ENCODE measurements at places on chromosomes 4 and X.

DNA sequence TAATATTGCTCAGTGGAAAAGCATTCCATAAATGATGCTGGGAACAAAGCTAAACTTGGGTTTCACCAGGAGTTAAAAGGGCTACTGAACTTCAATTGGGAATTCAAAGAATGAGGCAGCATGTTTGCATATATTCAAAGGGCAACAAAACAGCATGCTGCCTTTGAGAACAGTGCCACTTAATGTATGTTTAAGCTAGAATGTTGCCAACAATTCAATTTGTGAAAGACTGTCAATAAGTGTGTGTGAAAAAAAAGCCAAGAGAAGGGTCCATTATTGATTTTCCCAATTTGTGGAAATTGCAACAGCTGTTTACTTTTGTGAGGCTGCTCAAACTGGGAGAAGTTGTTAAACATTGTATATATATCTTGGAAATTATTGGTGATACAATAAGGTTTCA lies 701.9 kb upstream of the ACTRT1 start:
- DNase-seq: no peak

DNA sequence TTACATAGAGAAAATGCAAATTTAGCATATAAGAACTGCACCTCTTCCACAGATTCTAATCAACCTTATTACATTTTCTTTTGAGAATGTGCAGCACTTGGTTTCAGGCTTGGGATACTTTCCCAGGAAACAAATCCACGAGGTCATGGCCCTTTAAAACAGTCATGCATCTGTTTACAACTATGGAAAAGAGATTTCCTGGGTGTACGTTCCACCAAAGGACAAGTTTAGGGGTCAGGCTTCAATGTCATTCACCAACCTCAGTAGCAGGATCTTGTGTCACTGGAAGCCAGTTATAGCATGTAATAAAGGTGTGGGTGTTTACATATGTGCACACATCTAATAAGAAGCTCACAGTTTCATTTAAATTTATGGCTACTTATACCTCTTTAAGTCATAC lies 30.7 kb downstream of the EREG start:
- no peak for DNase-seq

DNA sequence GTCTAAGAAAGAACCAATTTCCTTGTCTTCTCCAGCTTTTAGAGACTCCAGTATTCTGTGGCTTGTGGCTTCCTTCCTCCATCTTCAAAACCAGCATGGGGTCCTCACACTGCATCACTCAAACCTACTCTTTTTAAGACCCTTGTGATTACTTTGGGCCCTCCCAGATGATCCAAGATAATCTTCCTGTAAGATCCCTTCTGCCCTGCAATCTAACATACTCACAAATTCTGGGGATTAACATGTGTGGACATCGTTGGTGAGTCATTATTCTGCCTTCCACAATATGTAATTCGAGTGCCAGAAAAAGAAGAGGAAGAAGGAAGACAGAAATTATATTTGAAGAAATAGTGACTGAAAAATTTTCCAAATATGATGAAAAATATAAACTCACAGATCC lies 47.9 kb downstream of the BEND4 start:
- DNase-seq: no peak

GRCh38 chr4:89336818-89337420 lies 29.3 kb upstream of the GPRIN3 start:
- no peak for DNase-seq

- DNase-seq: no peak
Measured at GRCh38 chr4:10129196-10130177, 12.9 kb upstream of the WDR1 start.

DNA sequence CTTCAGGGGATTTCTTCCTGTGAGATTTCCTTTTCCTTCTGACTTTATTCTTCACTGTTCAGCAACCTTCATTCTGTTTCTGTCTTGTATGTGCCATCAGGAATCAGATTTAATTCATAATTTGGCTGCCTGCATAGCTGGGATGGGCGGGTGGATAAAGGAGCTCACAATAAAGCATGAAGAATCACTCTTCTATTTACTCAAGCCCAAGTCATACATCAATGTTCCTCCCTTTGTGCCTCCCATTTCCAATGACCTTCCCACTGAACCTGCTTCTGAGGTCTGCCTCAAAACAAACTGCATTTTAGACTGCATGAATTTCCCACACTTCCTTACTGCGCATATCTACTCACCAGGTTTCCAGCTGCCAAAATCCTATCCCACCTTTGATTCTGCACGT lies 14.0 kb downstream of the PDGFC start:
- no peak for DNase-seq

- peak; percentile 16 for DNase-seq
Measured at GRCh38 chrX:63754136-63754859, 30.7 kb downstream of the ARHGEF9 start.

- DNase-seq: no peak
Measured at GRCh38 chr4:20318909-20319277, 67.2 kb downstream of the SLIT2 start.

GRCh38 chr4:185786422-185786821 lies 25.6 kb downstream of the SORBS2 start:
- DNase-seq: no peak

DNA sequence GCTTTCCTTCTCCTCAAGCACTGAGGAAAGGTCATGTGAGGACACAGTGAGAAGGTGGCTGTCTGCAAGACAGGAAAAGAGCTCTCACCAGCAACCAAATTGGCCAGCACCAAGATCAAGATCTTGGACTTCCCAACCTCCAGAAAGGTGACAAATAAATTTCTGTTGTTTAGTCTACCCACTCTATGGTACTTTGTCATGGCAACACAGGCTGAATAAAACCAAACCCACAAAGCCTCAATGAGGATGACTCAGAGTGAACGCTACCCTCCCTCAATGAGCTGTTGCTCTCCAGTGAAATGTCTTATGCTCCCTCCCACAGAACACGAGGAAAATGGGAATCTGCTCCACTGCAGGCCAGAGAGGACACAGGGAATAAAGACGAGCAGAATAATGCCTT lies 244.1 kb downstream of the RAB28 start:
- no peak for DNase-seq

DNA sequence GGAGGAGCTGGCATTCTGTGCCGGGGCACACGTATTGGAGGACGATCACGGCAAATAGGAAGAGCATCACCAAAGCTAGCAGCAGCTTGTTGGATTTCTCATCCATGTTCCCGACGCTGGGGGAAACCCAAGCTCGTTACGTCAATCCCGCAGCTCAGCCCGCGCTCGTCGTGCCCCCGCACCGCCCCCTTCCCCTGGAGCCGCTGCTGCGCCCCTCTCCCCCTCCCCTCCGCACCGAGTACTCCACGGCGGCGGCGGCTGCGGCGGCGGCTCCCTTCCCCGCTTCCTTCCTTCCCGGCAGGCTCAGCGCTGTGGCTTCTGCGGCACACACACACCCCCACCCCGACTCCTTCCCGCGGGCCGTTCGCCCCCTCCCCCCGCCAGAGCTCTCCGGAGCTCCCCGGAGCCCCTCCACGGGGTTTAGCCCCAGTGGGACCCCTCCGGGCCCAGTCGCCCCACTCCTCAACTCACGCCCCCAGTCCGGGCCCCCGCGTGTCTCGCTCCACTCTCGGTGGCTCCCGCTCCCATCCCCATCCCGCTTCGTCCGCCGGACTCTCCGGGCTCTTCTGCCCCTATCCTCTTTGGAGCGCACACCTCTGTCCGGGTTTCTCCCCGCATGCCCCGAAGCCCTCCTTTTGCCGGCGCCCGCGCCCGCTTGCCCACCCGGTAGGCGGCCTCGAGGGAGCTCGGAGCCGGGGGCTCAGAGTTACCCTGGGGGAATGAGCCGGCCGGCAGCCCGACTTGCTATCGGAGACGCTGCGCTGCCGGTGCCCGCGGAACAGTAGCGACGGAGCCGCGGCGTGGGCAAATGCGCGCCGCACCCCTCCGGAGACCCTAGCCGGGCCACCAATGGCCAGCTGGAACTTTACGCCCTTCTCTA lies 978 bp downstream of the HS6ST2 start:
- no peak for DNase-seq

- DNase-seq: no peak
Measured at GRCh38 chr4:169437299-169438047, 166.7 kb upstream of the SH3RF1 start.

DNA sequence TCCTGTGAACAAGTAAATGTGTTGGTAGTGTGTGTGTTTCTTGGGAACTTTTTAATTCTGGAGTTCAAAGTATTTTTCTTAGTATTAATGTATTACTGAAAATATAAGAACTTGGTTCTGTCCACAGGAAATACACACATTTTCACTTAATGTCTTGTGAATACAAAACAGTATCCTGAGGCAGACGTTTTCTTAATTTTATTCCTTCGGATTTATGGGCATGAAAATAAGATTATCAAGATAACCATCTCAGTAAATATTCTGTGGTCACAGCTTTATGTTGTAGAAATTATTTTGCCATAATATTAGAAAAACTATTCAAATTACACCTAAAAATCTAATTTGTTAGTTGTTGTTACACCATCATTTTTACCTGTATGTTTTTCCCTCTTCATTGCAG lies 29.8 kb downstream of the NFKB1 start:
- no peak for DNase-seq

- no peak for DNase-seq
Measured at GRCh38 chrX:109847257-109848187, 114.5 kb upstream of the ACSL4 start.

DNA sequence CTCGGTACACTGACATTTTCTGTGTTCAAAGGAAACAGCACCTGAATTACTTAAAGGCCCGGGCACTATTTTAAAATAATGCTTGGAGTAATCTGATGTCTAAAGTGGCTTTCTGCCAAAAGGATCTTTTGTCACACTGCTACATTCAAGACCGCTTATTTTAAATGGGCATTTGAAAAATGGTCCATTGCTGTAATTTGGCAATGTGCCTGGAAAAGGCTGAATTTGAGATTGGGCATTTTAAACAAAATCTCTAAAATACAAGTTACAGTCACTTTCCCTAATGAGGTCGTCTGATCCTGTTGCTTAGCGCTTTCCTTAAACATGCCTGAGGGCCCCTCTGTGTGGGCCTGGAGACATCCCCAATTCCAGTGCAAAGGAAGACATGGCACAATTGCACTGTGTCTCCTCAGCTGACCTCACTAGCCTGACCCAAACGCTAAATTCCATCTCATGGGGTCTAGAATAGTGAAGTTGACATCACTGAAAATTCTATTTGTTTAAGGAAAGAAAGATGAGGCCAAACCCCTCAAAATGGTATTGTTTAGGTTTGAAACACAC lies 214.2 kb downstream of the GPC3 start:
- DNase-seq: no peak

- DNase-seq: no peak
Measured at GRCh38 chr4:105155426-105155825, 8.8 kb downstream of the TET2 start.

DNA sequence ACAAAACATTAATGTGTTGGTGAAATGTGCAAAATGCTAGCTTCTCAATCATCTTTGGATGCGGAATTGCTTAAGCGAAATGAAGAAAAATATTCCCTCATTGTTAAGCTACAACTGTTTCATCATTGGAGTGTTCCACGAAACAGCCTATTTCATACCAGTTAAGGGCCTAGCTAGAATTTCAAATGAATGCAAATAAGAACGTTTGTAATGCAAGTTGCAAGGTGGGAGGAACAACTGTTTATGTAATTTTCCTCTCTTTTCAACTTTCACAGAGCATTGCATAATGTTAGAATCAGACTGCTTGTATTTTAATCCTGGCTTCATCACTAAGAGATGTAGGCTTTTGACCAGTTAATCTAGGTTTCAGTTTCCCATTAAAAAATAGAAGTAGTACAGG lies 480.1 kb downstream of the IL1RAPL1 start:
- no peak for DNase-seq
